Aorta (tissue), 5 donors: ENCODE measurements at places on chromosomes 12 and 14. TPM values are rescaled to one million over a fixed set of nuclear protein-coding genes. Genes with fewer than 3 reads are reported as not detected.

Gene TAS2R10
- total RNA-seq = 1.8 TPM

Gene CLEC9A
- total RNA-seq = 0.26 TPM

Gene CFAP54
- total RNA-seq = 0.91 TPM

GRCh38 chr12:86249276-86249675 lies 6.9 kb downstream of the MGAT4C start:
- DNase-seq = no peak

DNA sequence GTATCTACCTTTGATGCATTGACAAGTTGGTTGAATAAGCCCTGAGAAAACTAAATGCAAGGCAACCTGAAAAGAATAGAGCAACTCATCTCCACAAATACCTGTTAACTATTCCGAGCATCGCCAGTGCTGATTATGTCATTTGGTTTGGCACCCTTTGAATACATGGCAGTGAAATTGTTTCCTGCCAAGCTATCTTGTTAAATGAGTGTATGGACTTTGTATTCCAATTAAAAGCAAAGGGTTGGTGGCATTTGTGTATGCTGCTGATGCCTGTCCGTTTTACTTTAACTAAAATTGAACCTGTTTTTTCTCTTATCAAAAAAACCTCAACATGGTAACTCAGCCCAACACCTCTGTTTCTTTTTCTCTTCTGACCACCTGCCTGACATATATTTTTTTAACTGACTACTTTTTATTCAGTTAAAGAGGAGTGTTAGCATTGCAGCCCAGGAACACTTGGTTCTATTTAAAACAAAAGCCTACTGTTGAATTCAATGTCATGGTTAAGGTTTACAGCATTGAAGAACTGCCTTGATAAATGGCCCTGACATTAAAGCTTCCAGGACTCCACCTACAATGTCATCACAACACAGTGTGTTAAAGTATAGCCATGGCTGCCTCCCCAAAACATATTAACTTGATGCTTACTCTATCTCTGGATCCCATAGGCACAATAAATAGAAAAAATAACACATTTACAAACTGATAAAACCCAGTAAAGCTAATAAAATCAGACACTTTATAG lies 838.3 kb upstream of the NOVA1 start:
- no peak for DNase-seq

DNA sequence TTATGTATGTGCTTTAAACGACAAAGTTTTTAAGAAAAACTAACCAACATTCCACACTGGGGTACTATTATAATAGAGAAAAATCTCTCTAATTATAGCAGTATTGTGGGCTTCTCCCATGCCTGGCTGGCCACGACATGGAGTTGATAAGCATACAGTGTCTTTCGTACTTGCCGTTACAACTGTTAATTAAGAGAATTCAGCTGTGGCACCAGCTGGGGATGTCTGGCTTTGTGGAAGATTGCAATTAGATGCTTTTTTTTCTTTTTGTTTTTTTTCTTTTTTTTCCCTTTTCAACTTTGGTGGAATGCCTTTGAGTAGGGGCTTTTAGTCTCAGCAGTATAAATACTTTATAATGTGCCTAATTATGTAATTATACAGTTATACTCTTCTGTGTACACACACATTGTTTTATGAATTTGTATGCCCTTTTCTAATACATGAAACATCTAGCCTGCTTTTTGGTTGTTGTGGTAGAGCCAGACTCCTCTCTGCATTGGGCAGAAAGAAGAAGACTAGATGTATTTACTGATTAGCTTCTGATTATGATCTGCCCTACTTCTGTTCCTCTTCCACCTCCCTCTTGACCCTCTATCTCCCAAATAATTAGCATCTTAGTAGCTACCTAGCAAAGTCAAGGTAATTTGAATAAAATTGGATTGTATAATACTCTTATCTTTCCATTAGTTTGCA lies 76.4 kb downstream of the SUSD6 start:
- DNase-seq = no peak
